Brain pericyte (primary cell): ENCODE measurements at places on chromosomes 6 and 20.

- no peak for DNase-seq
Observed at GRCh38 chr20:39489986-39490560, 527.9 kb downstream of the DHX35 start.

- DNase-seq: no peak
Observed at GRCh38 chr6:77072694-77073409, 390.4 kb downstream of the HTR1B start.

DNA sequence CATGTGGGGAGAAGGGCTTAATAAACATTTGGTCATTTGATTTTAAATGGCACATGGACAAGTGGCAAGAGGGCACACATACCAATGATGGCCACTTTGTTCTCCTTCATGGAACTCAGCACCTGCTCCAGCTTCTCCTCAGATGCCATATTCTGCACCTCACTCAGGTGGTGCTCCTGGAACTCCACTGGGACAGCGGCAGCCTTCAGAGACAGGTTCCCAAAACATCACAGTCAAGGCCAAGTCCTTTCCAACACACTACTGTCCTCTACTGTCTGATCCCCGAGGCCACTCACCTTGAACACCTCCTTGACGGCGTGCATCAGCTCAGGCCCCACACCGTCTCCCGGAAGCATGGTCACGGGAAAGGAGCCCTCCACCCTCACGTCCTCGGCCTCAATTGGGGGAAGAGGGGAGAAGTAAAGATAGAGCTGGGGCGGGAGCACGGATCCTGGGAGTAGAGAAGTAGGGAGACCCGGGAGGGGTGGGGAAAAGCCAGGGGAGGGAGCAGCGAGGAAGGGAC is 591 bp downstream of the IDH3B start:
- DNase-seq: no peak

DNA sequence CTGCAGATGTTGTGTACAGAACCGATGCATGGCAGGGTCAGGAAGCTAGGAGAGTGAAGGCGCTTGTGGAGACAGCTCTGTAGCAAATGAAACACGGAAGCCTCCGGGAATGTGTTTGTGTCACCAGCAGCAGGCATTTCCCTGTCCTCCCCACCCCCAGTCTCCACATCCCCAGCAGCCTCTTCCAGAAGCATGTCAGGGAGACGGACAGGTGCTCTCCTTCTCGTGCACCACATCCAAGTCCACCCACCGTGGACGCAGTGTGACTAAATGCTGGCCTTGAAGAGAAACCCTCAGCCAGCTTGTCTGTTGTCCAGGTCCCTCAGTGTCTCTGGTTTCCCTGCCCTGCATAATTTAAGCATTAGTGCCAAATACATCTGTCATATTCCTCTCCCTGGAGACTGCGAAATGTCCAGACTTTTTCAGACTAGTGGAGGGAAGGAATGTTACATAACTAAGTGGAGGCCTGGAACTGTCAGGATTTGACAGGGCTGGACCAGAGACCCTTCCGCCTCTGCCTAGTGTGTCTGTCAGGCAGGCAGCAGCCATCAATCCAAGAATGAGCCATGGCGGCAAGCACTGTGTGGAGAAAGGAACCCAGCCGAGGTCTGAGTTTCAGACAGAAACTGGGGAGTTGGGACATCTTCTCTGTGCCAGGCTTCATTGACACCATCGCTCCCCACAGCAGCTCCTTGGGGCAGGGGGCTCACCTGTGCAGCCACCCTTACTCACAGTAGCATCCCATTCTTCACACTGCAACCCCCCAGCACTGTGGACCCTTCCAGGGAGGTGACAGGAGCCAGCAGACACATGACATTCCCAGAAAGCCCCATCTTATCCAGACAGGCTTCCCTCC is 26.6 kb upstream of the PI16 start:
- no peak for DNase-seq

- no peak for DNase-seq
Observed at GRCh38 chr6:34654061-34654710, 42.4 kb downstream of the ILRUN start.

DNA sequence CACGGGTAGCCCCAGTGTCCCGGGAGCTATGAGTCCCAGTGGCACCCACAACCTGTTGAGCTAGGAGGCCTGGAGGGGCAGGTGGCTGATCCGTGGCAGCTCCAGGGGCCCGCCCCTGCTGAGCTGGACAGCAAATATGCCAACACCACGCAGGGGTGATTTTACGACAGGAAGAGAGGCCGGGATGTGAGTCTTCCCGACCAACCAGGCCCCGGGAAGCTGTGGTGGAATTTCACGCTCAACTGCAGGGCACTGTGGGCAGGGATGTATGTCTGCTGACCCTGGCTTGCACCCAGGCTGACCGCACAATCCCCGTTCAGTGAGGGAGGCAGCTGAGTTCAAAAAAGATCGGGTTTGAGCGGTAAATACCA is 183.9 kb downstream of the ERMARD start:
- no peak for DNase-seq

- DNase-seq: no peak
Observed at GRCh38 chr6:53479871-53480270, 65.0 kb downstream of the GCLC start.

DNA sequence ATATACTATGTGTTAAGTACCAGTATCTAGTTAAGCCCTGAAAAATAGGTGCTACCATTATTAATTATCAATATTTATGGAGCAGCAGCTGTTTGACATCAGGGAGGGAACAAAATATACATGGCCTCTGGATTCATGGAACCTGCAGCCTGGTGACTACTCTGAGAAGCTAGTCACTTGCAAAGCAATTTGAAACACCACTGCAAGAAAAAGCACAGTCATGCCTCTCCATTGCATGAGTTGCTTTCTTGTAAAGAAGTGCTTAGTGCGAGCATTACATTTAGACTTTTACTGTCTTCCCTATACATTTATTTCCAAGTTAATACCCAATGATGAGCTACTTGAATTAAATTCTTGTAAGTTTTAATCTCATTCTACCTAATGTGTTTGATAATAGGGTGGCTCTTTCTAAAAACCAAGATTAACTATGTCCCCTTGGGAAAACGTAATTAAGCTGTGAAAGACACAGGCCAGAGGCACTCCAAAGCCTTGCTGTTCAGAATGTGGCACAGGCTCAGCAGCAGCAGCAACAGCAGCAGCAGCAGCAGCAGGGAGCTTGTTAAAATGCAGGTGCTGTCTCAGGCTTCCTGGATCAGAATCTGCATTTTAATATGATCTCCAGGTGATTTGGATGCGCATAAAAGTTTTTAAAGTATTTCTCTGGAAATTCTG is 83.6 kb downstream of the PFDN4 start:
- no peak for DNase-seq

DNA sequence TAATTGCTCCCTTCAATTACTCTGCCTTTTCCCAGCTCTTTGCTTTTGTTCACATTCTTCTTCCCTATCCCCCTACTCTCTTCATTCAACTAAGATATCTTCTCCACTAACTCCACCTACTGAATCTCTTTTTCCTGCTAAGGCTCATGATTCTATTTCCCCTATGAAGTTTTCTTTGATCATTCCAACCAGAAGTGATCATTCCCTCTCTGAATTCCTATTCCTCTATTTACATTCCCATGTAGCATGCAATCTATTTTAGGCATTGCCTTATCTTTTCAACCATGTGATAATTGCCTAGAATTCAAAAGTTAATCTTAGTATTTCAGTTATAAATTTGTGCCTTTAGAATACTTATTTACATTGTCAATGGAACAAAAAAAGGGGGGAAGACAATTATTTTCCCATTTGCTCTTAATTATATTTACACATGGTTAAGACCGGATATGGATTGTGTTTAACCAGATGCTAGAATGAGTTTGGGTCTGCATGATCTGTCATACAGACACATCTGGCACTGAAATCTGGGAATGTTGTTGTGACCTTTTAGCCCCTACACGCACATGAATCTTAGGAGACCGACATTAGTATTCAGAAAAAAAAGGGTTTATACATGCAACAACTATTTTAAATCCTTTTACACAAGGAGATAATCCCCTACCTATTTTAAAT is 20.8 kb downstream of the MOXD1 start:
- DNase-seq: no peak

GRCh38 chr6:104957301-104958177 is 632 bp downstream of the LIN28B start:
- no peak for DNase-seq

- no peak for DNase-seq
Observed at GRCh38 chr6:17621003-17621402, 20.9 kb downstream of the FAM8A1 start.

- peak; percentile 69 for DNase-seq
Observed at GRCh38 chr6:37705239-37706051, 7.8 kb upstream of the MDGA1 start.

DNA sequence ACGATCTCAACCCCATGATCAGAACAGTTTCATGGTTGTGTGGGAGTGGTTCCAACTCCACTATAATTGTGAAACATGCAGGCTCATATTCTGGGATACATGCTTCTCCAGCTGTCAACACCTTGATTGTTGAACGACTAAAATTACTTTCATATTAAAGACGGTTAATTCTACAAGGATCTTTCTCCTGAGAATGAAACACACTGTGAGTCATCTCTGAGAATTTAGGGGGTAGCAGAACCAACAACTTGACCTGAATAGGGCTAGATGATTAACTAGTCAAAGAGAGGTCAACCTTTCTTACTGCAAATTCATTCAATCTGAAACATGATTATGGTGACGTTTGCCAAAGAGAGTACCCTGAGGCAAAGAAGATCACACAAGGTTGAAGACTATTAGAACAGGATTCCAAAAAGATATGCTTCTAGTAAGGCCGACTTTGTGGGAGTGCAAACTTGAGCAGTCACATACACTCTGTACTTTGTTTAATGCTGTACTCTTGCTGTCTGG is 175.2 kb upstream of the CITED2 start:
- no peak for DNase-seq

GRCh38 chr6:170206317-170206621 is 84.6 kb downstream of the DLL1 start:
- no peak for DNase-seq

DNA sequence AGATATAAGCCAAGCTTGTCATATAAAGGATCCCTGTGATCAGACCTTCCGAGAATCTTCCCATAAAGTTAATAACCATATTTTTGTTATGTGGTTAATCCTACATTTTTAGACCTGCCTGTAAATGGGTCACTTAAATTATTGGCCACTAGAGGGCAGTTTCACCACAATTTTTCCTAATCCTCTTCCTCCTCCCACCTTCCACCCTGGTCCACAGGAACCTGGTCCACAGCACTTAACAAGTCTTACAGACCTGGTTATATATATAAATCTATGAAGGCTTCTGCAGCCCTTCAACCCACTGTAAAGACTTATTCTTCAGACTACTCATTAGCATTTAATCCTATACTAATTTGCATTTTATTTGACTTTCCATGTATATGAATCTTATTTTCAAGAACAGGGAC is 28.3 kb downstream of the MRS2 start:
- DNase-seq: no peak

GRCh38 chr6:134211297-134211696 is 106.6 kb downstream of the SGK1 start:
- no peak for DNase-seq

GRCh38 chr6:2999618-3000557 is at the start of gene NQO2:
TSS of gene NQO2 (plus strand) at chr6:2999894. CDS start at chr6:3006553, 6,659 bp downstream.
- DNase-seq: no peak

DNA sequence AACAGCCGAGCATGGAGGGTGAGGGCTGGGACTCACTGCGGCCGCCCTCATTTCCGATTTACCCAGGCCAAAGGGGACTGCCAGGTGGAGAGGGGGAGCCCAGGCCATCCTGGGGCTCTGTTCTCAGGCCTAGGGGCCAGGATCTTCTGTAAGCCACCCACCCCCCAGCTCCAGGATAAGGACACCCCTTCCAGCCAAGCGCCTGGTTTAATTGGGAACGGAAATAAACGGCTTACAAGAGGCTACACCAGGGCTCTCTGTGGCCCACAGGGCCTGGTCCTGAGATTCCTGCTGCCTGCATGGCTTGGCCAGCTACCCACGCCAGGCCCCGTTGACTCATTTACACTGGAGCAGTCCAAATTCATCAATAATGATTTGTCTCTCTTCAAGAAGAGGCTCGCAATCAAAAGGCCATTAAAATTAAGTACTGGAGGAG is 68.1 kb upstream of the TOP1 start:
- DNase-seq: no peak

GRCh38 chr6:167266830-167267555 is 24.1 kb upstream of the UNC93A start:
- no peak for DNase-seq

- DNase-seq: no peak
Observed at GRCh38 chr6:166687070-166687878, 60.2 kb upstream of the RPS6KA2 start.

- DNase-seq: no peak
Observed at GRCh38 chr6:122042960-122043735, 356.3 kb upstream of the HSF2 start.

GRCh38 chr6:38146021-38146733 is 326.6 kb downstream of the ZFAND3 start:
- no peak for DNase-seq

- DNase-seq: no peak
Observed at GRCh38 chr20:44104798-44105517, 82.0 kb downstream of the JPH2 start.

DNA sequence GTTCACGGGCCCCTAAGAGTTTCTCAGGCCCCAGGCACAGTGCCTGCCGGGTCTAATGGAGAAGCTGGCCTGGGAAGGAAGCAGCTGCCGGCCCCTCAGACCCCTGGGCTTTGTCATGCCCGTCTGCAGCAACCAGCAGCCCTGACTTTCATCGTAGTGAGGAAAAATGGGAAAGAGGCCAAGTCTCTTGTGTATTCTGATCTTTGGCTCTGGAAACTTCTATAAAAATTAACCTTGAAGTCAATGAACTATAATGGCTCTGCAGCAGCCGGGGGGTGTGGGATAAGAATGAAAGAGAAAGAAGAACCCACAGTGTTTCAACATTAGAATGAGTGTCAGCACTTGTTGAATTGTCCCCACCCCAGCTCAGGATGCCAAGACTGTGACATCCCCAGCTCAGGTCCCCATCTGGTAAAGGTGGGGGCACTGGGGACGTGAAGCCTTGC is 12.9 kb downstream of the TGM2 start:
- DNase-seq: no peak

- DNase-seq: no peak
Observed at GRCh38 chr20:14820771-14821170, 483.4 kb upstream of the FLRT3 start.

DNA sequence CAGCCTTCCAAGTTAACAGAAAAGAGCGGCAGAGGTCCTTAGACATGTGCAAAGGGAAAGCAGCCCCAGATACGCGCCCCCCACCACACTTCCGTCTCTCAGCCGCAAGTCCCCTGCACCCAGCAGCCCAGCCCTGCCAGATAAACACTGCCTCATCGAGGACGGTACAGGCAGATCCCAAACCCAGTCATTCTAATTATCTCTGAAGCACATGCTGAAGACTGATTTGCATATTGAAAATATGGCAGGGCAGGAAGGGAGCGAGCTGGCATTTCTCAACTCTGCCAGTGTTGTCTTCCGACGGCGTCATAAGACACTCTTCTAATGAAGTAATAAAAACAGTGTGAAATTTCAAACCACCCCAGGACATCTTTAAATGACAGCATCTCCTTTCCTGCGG is 122.8 kb upstream of the CDH4 start:
- no peak for DNase-seq

- no peak for DNase-seq
Observed at GRCh38 chr20:58702161-58702510, 9.5 kb downstream of the NPEPL1 start.

GRCh38 chr6:106490030-106490429 is 129.5 kb downstream of the CRYBG1 start:
- no peak for DNase-seq
